ENCODE measurements at places on chromosomes 16 and 17. TPM values are rescaled to one million over a fixed set of nuclear protein-coding genes. Genes with fewer than 3 reads are reported as not detected.

The ZG16 gene
- not detected for total RNA-seq

The GPS1 gene
- 73.5 TPM for total RNA-seq

DNA sequence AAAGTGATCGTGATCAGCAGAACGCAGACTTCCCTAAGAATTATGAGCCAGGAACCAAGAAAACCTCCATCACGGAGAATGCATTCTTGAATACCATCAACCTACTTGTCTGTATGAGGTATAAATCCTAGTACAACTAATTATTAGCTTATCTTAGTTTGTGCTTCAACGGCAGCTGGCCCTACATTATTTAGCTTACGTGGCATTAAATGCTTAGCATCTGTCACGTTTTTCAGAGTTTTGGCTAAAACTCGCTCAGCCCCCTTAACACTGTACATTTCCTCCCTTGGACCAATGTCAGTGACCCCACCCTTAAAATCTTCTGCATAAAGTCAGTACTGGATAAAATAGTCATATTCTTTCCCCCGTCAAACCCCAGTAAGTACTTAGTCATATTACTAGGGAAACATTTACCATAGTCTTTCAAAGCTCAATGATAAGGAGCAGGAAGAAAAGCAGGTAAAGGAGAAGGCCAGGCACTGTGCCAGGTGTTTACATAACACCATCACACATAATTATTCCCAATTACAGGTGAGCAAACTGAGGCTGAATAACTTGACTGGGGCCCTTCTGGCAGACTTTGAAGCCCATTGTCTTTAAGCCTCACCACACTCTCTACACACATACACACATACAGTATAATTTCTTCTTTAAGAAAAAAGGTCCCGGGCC, 16.6 kb upstream of the TXNDC11 start:
- DNase-seq: no peak
- H3K4me3 ChIP-seq: no peak overlapping the region
- peaks cover 59% of the 10 kb centered on the region for H3K36me3 ChIP-seq
- no peaks in the 10 kb centered on the region for H3K27me3 ChIP-seq

GRCh38 chr16:75002474-75002873, 3.6 kb downstream of the ZNRF1 start:
- H3K36me3 ChIP-seq: peaks cover 17% of the 10 kb centered on the region
- H3K4me3 ChIP-seq: peak overlapping the region; percentile 13
- H3K4me1 ChIP-seq: peaks cover 47% of the 10 kb centered on the region
- DNase-seq: no peak
- peaks cover 4% of the 10 kb centered on the region for H3K27me3 ChIP-seq

- H3K27ac ChIP-seq: no peak overlapping the region
- H3K36me3 ChIP-seq: no peaks in the 10 kb centered on the region
- no peak for DNase-seq
- no peaks in the 10 kb centered on the region for H3K27me3 ChIP-seq
- H3K4me3 ChIP-seq: no peak overlapping the region
- H3K4me1 ChIP-seq: no peaks in the 10 kb centered on the region
Observed at GRCh38 chr17:2580661-2581060, 12.8 kb upstream of the PAFAH1B1 start.

GRCh38 chr16:88541831-88542616, 28.2 kb upstream of the ZC3H18 start:
- H3K27me3 ChIP-seq: peaks cover 14% of the 10 kb centered on the region
- no peak overlapping the region for H3K4me3 ChIP-seq
- H3K36me3 ChIP-seq: peaks cover 7% of the 10 kb centered on the region
- no peak for DNase-seq
- H3K27ac ChIP-seq: no peak overlapping the region

DNA sequence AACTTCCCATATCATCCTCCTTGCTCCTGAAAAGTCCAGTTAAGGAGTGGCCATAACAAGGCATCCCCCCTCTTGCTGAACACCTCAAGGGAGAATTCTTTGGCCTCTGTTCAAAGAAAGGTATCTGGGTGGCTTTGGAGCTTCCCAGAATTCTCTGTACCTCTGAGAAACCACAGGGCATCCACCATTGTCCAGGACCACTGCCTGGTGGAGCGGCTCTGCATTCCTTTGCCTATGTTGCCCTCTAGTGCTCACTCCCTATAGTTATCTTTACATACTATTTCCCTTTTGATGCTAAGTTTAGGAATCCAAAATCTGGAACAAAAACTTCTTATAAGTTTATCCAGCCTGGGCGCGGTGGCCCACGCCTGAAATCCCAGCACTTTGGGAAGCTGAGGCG, 30.3 kb downstream of the CHD9NB start:
- H3K4me1 ChIP-seq: no peaks in the 10 kb centered on the region
- no peaks in the 10 kb centered on the region for H3K36me3 ChIP-seq
- H3K27ac ChIP-seq: no peak overlapping the region
- peaks cover 3% of the 10 kb centered on the region for H3K27me3 ChIP-seq
- peak; percentile 35 for DNase-seq
